ENCODE measurements at places on chromosomes 1 and 21. TPM values are rescaled to one million over a fixed set of nuclear protein-coding genes. Genes with fewer than 3 reads are reported as not detected.

The GRIK3 gene
- 0.55 TPM for total RNA-seq

DNA sequence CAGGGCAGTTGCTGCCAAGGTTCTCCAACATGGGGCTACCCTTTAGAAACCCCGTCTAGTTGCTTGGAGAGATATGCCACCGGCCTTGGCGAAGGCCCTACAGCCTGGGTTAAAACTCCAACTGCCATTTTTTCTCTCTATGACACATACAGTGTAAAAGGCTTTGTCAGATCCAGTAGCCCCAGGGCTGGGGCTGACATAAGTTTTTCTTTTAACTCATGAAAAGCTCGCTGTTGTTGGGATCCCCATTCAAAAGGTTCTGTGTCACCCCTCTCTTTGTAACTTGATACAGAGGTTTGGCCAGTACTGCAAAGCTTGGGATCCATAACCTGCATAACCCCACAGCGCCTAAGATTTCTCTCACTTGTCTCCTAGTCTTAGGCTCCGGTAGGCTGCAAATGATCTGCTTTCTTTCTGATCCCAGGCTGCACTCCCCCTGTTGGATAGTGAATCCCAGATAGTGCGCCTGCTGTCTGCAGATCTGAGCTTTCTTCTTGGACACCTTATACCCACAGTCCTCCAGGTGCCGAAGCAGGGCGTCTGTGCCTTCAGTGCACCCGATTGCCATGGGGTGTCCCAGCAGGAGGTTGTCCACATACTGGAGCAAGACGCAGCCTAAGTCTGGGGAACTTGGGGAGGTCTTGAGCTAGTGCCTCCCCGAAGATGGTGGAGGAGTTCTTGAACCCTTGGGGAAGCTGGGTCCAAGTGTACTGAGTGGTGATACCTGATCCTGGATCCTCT, 406.2 kb downstream of the TGFB2 start:
- no peaks in the 10 kb centered on the region for H3K27me3 ChIP-seq
- DNase-seq: no peak
- H3K4me3 ChIP-seq: no peak overlapping the region
- no peak overlapping the region for H3K27ac ChIP-seq
- no peaks in the 10 kb centered on the region for H3K36me3 ChIP-seq
- no peaks in the 10 kb centered on the region for H3K4me1 ChIP-seq

DNA sequence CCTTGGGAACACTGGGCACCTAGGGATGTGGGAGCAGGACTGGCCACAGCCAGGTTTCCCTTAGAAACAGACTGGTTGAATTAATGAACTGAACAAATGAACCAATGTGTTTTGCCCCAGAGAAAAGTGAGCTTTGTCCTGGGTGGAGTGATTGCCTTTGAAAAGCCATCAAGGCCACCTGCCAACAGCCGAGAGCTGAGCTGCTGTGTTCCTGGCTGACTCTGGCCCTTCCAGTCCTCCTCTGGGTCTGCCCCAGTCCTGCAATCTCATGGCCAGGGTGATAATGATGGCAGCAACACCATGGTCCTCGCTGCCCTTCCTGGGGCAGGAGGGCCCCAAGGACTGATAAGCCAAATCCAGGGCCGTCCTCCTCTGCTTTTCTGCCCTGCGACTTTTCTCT, 18.2 kb upstream of the GJA9 start:
- peaks cover 11% of the 10 kb centered on the region for H3K4me1 ChIP-seq
- no peak overlapping the region for H3K27ac ChIP-seq
- H3K27me3 ChIP-seq: no peaks in the 10 kb centered on the region
- no peak for DNase-seq

DNA sequence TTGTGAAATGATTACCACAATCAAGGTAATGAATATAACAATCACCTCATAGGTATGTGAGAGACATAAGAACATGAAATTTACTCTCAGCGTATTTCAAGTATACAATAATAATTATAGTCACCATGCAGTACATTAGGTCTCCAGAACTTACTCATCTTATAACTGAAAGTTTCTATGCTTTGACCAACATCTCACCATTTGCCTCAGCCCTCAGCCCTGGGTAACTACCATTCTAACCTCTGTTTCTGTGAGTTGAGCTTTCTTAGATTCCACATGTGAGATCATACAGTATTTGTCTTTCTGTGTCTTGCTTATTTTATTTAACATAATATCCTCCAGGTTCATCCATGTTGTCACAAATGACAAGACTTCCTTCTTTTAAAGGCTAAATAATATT, 57.3 kb downstream of the AGO3 start:
- H3K36me3 ChIP-seq: peaks cover 30% of the 10 kb centered on the region
- no peaks in the 10 kb centered on the region for H3K27me3 ChIP-seq
- H3K4me1 ChIP-seq: no peaks in the 10 kb centered on the region
- no peak for DNase-seq
- H3K27ac ChIP-seq: no peak overlapping the region

GRCh38 chr1:101338714-101339430, 102.1 kb downstream of the S1PR1 start:
- no peak for DNase-seq
- no peaks in the 10 kb centered on the region for H3K4me1 ChIP-seq
- no peak overlapping the region for H3K4me3 ChIP-seq

DNA sequence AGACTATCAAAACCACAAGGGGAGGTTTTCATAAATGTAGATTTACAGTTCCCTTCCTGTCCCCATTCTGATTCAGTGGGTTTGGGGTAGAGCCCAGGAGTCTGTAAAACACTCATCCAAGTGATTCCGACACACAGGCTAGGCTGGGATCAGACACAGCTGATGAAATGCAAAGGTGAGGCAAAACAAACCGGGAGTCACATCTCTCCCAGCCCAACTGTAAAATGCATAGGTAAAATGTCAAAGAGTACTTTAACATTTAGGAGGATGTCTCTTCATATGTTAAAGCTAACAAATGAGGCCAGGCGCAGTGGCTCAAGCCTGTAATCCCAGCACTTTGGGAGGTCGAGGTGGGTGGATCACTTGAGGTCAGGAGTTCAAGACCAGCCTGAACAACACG, 45.0 kb downstream of the ZNF281 start:
- no peak overlapping the region for H3K4me3 ChIP-seq
- H3K36me3 ChIP-seq: no peaks in the 10 kb centered on the region
- no peak overlapping the region for H3K27ac ChIP-seq
- no peaks in the 10 kb centered on the region for H3K4me1 ChIP-seq

DNA sequence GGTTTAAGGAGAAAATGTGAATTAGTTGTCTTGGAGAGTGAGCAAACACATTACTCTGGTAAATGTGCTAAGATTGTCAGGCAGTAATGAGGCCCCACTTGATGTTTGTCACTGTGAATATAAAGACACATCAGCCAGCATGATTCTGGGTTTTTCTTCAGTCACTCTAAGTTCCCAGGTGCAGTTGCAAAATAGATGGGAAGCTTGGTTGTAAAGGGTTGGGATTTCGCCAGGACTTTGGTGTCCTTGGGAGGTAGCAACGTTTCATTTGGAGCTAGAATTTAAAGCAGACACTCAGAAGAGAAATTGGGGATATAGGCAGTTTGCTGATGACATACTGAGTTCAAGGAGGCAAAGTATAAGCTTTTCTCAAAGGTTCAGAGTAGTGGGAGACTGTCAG, 154.3 kb downstream of the MAST2 start:
- H3K36me3 ChIP-seq: peaks cover 26% of the 10 kb centered on the region
- DNase-seq: no peak

DNA sequence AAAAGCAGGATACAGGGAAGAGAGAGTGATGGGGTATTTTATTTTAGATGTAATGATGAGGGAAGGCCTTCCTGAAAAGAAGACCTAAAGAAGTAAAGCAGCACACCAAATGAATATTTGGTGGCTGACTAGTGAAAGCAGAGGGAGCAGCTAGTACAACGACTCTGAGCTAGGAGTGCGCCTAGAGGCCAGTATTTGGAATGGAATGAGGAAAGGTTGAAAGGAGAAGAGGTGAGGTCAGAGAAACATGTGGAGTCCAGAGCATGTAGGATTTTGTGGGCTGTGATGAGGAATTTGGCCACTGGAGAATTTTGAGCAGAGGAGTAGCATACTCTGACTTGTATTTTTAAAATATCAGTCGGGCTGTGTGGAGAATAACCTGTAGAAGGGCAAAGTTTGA, 11.8 kb upstream of the RPL5 start:
- peaks cover 3% of the 10 kb centered on the region for H3K4me1 ChIP-seq
- DNase-seq: no peak
- no peak overlapping the region for H3K4me3 ChIP-seq

DNA sequence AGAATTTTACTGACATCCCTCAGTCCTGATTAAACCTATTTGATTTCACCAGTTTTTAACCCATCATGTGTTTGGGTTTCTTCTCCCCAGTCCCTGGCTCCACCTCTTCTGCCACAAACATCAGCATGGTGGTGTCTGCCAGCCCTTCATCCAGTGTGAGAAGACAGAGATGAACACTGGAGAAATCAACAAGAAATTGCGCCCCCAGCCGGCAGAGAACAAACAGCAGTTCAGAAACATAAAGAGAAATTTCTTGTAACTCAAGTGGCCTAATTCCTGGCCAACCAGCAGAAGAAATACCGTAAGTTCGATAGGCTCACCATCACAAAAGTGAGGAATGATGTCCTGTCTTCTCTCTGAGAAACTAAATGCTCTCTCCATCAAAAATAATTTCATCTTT, 18.3 kb downstream of the S100A11 start:
- H3K27me3 ChIP-seq: no peaks in the 10 kb centered on the region
- no peak overlapping the region for H3K27ac ChIP-seq
- no peak overlapping the region for H3K4me3 ChIP-seq
- H3K4me1 ChIP-seq: no peaks in the 10 kb centered on the region
- DNase-seq: no peak
- H3K36me3 ChIP-seq: no peaks in the 10 kb centered on the region

Measured in left ventricle myocardium inferior (tissue), 1 donor.